ENCODE measurements at places on chromosomes 4 and X.

DNA sequence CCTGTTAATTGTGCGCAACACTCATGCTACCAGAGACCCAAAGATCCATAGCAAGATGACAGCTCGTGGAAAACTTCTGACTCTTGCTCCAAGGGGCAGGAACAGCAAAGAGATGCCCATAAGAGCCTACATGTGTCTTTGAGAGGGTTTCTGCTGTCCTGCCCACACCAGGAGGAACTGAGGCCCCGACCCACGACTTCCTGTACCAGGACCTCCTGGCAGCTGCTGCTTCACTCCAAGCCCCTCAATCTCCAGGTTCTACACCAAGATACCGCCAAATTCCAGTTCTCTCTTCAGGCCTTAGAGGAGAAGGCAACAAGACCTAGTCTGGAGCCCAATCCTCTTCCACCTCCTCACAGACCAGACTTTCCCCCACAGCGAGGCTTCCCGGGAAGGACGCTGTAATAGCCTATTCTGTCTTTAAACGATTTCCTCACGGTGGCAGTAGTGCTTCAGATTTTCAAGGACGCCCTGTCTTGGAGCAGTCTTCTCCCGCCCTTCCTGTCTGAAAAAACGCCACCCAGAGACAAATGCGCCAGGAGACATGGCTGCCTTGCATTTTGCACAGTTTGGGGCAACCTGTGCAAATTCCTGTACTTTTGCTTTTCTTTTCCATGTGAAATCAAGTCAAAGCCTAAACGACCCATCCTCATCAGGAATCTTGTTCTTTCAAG lies 230.2 kb upstream of the STK26 start:
- DNase-seq: no peak

- DNase-seq: no peak
These were observed 34.1 kb upstream of the AFF2 start for GRCh38 chrX:148466292-148466691.

- no peak for DNase-seq
These were observed 15.0 kb downstream of the SORBS2 start for GRCh38 chr4:185797018-185797417.

DNA sequence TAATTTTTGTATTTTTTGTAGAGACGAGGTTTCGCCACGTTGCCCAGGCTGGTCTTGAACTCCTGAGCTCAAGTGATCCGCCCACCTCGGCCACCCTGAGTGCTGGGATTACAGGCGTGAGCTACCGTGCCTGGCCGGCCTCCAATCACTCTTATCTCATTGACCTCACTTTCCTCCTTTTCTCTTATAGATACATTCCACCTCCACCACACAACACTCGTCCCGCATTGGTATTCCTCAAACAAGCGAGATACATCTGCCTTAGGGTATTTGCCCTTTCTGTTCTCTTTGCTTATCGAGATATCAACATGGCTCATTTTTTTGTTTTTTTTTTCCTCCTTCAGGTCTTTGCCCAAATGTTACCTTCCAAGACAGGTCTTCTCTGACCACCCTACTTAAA lies 1.8 kb upstream of the PRPS1 start:
- DNase-seq: no peak

DNA sequence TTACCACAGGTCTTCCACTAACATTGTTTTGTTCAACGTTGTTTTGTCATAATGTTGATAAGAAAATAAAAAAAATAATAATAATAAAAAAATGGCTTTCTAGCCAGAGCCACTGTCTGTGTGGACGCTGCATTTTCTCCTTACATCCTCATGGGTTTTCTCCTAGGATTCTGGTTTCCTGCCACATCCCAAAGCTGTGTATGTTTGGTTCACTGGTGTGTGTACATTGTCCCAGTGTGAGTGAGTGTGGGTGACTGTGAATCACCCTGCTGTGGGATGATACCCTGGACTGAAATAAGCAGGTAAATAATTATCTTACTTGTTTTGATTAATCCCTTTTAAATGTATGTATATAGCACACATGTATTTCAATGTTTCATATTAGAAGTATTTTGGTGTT lies 2154.4 kb upstream of the AGA start:
- DNase-seq: no peak

- DNase-seq: no peak
These were observed 56.0 kb downstream of the UGT8 start for GRCh38 chr4:114654592-114654991.

DNA sequence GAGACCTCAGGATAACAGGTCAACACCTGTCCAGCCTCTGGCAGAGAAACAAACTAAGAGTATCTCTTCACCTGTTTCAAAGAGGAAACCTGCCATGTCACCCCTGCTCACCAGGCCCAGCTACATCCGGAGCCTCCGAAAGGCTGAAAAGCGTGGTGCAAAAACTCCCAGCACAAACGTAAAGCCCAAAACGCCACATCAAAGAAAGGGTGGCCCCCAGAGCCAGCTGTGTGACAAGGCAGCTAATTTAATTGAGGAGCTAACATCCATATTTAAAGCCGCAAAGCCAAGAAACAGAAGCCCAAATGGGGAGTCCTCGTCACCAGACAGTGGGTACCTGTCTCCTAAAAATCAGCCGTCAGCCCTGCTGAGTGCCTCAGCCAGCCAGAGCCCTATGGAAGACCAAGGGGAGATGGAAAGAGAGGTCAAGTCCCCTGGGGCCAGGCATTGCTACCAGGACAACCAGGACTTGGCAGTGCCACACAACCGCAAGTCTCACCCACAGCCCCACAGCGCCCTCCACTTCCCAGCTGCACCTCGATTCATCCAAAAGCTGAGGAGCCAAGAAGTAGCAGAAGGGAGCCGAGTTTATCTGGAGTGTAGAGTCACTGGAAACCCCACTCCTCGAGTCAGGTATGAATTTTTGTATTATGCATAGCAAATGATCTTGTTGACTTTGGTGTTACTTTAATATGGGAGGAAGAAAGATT lies 15.1 kb downstream of the PALLD start:
- no peak for DNase-seq

GRCh38 chr4:6747294-6748051 lies 31.5 kb downstream of the BLOC1S4 start:
- no peak for DNase-seq
